ENCODE measurements at places on chromosomes 4 and X. TPM values are rescaled to one million over a fixed set of nuclear protein-coding genes. Genes with fewer than 3 reads are reported as not detected.

Gene MAB21L2
- not detected for total RNA-seq

- H3K27ac ChIP-seq = no peak overlapping the region
- H3K27me3 ChIP-seq = no peaks in the 10 kb centered on the region
- DNase-seq = no peak
- no peaks in the 10 kb centered on the region for H3K4me1 ChIP-seq
- no peaks in the 10 kb centered on the region for H3K36me3 ChIP-seq
Observed at GRCh38 chr4:142579443-142579842, 266.7 kb downstream of the INPP4B start.

Gene NLGN3
- 0.83 TPM for total RNA-seq

Gene CNGA1
- not detected for total RNA-seq

Gene P2RY4
- total RNA-seq = 0.45 TPM

DNA sequence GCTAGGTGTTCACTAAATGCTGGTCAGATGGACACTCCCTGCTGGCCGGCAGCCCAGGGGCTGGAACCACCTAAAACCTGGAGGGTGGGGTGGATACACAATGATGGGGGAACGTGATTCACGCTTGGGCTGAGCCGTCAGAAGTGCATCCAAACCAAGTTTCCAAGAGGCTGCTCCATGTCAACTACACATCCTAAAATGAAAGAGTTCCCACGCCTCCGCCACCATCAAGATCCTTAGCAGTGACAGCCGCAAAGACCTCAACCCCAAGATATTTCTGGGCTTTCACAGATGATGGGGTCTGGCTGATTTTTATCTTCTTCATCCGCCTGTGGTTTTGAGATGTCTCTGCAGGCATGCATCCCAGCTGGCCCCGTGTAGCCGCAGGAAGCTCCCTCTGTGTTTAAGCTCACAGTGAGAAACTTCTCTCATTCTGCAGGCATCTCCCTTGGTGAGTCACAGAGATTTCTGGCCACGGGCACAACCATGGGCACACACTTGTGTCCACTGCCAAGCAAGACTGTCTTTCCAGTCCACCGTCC is 84.4 kb downstream of the HTRA3 start:
- H3K27ac ChIP-seq = no peak overlapping the region
- H3K4me1 ChIP-seq = no peaks in the 10 kb centered on the region
- no peak overlapping the region for H3K4me3 ChIP-seq

Gene BEX5
- total RNA-seq = 2.2 TPM

GRCh38 chr4:2449511-2450392 is 19.2 kb upstream of the RNF4 start:
- no peak overlapping the region for H3K4me3 ChIP-seq
- H3K4me1 ChIP-seq = no peaks in the 10 kb centered on the region
- no peak for DNase-seq
- no peaks in the 10 kb centered on the region for H3K27me3 ChIP-seq
- H3K36me3 ChIP-seq = no peaks in the 10 kb centered on the region
- H3K27ac ChIP-seq = no peak overlapping the region

GRCh38 chr4:187840814-187841213 is 154.8 kb upstream of the ZFP42 start:
- no peak overlapping the region for H3K4me3 ChIP-seq
- no peak overlapping the region for H3K27ac ChIP-seq
- no peaks in the 10 kb centered on the region for H3K36me3 ChIP-seq
- H3K4me1 ChIP-seq = no peaks in the 10 kb centered on the region
- no peak for DNase-seq

GRCh38 chr4:26613237-26613636 is 29.4 kb downstream of the TBC1D19 start:
- no peaks in the 10 kb centered on the region for H3K36me3 ChIP-seq
- no peaks in the 10 kb centered on the region for H3K27me3 ChIP-seq
- no peak for DNase-seq
- peaks cover 10% of the 10 kb centered on the region for H3K4me1 ChIP-seq
- H3K27ac ChIP-seq = no peak overlapping the region

Gene ACTRT1
- total RNA-seq = not detected

GRCh38 chr4:1822568-1823544 is 29.8 kb downstream of the FGFR3 start:
- H3K27me3 ChIP-seq = no peaks in the 10 kb centered on the region
- peaks cover 25% of the 10 kb centered on the region for H3K36me3 ChIP-seq
- DNase-seq = no peak
- no peaks in the 10 kb centered on the region for H3K4me1 ChIP-seq
- no peak overlapping the region for H3K27ac ChIP-seq

Gene CCDC149
- not detected for total RNA-seq

DNA sequence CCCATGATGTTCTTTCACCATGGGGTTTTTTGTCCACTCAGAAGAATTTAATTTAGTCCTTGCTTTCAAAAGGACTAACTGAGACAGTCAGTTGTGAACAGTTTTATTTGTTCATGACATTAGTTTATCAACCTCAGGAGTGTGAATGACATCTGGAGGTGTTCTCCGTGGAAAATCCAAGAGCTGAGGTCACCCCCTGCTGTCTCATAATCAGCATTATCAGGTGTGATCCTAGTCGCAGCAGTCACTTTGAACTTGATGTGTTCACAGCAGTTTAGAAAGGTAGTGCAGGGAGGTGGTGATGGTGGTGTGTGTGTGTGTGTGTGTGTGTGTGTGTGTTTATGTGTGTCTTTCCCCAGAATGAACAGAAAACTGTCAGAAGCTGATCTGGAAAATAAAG is 1760.8 kb upstream of the PCDH10 start:
- H3K27ac ChIP-seq = no peak overlapping the region
- no peak for DNase-seq
- no peaks in the 10 kb centered on the region for H3K36me3 ChIP-seq
- H3K27me3 ChIP-seq = no peaks in the 10 kb centered on the region
- H3K4me1 ChIP-seq = no peaks in the 10 kb centered on the region

DNA sequence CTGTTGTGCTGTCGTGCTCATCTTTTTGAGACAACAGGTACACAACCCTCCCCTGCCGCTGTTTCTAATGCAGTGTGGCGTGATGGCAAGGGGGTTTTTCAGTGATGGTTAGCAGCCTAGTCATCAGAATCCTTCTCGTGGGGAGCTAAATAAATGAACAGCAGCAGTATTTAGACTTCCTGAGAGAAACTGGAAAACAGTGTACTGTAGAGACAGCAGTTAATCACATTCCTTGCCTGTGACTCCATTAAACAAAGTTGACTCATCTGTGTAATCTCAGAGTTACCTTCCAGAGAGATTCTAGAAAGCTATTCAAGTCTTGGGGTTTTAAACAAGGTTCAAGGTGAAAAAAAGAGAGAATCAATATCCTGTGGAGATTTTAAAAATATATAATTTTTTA is 1753.2 kb upstream of the PCDH7 start:
- DNase-seq = no peak
- no peak overlapping the region for H3K4me3 ChIP-seq
- no peaks in the 10 kb centered on the region for H3K4me1 ChIP-seq
- no peak overlapping the region for H3K27ac ChIP-seq

Gene MAP3K15
- total RNA-seq = 0.37 TPM

DNA sequence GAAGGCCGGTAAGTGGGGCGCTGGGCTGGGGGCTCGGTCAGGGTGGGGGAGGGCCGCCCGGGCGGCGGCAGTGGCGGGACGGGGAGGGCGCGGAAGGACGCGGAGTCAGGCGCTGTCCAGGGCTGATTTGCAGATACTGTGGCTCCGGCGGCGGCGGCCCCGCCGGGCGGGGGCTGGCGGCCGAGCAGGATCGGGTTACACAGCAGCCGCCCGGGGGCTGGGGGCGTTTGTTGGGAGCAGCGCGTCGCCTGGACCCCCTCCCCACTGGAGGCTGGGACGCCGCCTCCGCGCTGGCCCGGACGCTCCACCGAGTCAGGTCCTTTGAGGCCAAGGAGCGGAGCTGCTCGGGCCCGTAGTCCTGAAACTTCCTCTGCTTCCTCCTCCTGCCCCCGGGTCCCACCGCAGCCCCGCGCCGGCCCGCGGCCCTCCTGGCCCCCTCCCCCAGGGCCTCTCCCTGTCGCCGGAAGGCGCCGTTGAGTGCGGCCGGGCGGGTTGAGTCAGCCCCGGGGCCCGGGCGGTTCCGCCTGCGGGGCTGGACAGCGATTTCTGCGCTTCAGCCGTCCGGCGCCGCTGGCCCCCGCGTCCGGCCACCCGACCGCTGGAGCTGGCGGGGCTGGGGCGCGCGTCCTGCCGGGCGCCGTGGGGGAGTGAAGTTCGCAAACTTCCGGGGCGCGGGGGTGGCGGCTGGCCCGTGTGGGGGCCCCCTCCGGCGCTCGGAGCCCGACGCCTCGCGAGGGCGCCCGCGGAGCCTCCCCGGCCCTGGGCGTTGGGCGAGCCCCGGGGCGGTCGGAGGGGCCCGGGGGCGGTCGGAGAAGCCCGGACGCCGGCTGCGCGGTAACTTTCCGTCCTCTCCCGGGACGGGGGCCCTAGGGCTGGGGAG is 746 bp downstream of the REST start:
- peak overlapping the region; percentile 99 for H3K4me3 ChIP-seq
- H3K27me3 ChIP-seq = peaks cover 8% of the 10 kb centered on the region
- peaks cover 24% of the 10 kb centered on the region for H3K36me3 ChIP-seq
- H3K27ac ChIP-seq = peak overlapping the region; percentile 97
- DNase-seq = peak; percentile 73

GRCh38 chr4:121011138-121011537 is 61.2 kb downstream of the NDNF start:
- no peaks in the 10 kb centered on the region for H3K36me3 ChIP-seq
- H3K4me3 ChIP-seq = no peak overlapping the region
- no peak overlapping the region for H3K27ac ChIP-seq
- no peak for DNase-seq

DNA sequence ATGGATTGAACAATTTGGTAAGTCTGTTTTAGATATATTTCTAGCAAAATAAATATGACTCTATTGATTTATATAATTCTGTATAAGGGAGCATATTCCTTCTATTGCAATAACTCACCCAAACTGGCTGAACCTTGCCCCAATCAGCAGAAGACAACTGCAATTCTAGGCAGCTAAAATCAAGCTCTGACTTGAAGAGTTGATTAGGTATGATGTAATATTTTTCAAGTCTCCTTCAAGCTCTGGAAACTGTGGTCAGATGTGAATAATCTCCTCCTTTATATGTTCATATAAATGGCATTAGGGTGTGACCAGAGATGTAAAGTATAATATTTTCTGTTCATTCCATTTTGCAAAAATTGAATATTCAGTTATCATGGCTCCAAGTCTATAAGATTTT is 8.2 kb downstream of the RASSF6 start:
- peaks cover 7% of the 10 kb centered on the region for H3K27me3 ChIP-seq
- no peak for DNase-seq
- peaks cover 3% of the 10 kb centered on the region for H3K4me1 ChIP-seq
- H3K4me3 ChIP-seq = no peak overlapping the region
- no peak overlapping the region for H3K27ac ChIP-seq

Gene TLR8
- total RNA-seq = not detected

DNA sequence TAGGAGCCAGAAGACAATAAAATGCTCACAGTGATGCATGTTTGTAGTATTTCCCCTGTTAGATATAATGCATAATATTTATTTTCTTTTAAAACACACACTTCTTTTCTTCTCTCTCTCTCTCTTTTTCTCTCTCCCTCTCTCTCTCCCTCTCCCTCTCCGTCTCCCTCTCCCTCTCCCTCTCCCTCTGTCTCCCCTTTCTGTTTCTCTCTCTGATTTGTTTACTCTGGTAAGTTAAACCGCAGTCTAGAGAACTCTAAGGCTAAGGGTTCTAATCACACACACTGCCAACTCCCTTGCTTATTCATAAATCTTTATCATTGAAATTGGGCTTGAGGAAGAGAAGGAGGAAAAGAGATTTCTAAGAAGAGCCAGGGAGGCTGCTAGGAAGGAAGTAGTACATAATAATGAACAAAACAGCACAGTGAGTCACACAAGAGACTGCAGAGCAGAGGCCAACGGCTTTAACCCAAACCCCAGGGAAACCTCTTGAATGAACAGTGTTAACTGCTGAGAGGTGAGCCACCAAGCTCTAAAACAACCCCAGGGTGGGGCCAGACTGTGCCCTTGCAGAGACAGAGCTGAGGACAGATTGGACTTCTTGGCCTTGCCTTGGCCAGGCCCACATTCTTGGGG is 9.1 kb upstream of the PHOX2B start:
- DNase-seq = no peak
- no peak overlapping the region for H3K4me3 ChIP-seq
- no peaks in the 10 kb centered on the region for H3K4me1 ChIP-seq
- no peaks in the 10 kb centered on the region for H3K36me3 ChIP-seq

GRCh38 chrX:104018126-104018525 is 4.6 kb upstream of the H2BW1 start:
- DNase-seq = no peak
- no peak overlapping the region for H3K27ac ChIP-seq
- no peaks in the 10 kb centered on the region for H3K36me3 ChIP-seq
- H3K27me3 ChIP-seq = no peaks in the 10 kb centered on the region

GRCh38 chr4:55170462-55170861 is 45.1 kb upstream of the KDR start:
- no peak overlapping the region for H3K4me3 ChIP-seq
- no peaks in the 10 kb centered on the region for H3K36me3 ChIP-seq
- DNase-seq = no peak
- no peaks in the 10 kb centered on the region for H3K4me1 ChIP-seq
- H3K27ac ChIP-seq = no peak overlapping the region
- no peaks in the 10 kb centered on the region for H3K27me3 ChIP-seq

- H3K4me1 ChIP-seq = peaks cover 13% of the 10 kb centered on the region
- H3K36me3 ChIP-seq = peaks cover 2% of the 10 kb centered on the region
- no peak for DNase-seq
- H3K4me3 ChIP-seq = no peak overlapping the region
- no peak overlapping the region for H3K27ac ChIP-seq
Observed at GRCh38 chr4:24475756-24476155, 108.6 kb downstream of the DHX15 start.

DNA sequence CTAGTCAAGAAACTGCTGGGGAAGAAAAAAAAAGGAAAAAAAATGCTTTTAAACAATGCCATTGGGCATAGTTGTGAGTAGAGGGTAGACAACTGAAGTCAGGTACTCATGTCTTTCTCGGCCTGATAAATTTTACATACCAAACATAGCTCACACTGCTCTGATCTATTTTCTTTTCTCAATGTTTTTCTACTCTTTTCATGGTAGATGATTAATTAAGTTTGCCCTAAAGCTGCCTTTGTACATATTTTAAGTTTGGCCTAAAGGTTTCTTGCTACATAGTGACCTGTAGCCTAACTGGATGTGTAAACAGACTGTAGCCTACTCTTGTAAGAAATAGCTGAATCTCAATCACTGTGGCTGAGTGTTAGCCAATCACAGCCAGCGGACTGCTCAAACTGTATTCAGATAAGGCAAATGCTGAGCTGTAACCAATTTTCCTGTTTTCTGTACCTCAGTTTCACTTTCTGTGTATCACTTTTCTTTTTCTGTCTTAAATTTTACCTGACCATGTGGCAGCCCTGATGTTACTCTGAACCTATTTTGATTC is 121.0 kb downstream of the PCDH10 start:
- no peak overlapping the region for H3K27ac ChIP-seq
- DNase-seq = no peak
- no peak overlapping the region for H3K4me3 ChIP-seq
- no peaks in the 10 kb centered on the region for H3K4me1 ChIP-seq
- no peaks in the 10 kb centered on the region for H3K27me3 ChIP-seq
- H3K36me3 ChIP-seq = no peaks in the 10 kb centered on the region

GRCh38 chr4:52664479-52664878 is 5.4 kb upstream of the USP46 start:
- H3K36me3 ChIP-seq = peaks cover 6% of the 10 kb centered on the region
- H3K4me3 ChIP-seq = no peak overlapping the region
- H3K4me1 ChIP-seq = peaks cover 8% of the 10 kb centered on the region
- H3K27ac ChIP-seq = no peak overlapping the region
- H3K27me3 ChIP-seq = peaks cover 36% of the 10 kb centered on the region
